ENCODE measurements at places on chromosomes 3 and 15. TPM values are rescaled to one million over a fixed set of nuclear protein-coding genes. Genes with fewer than 3 reads are reported as not detected.

Gene ACP3
- total RNA-seq, result 27.8 TPM

GRCh38 chr3:189625071-189625470, 6.1 kb upstream of the TP63 start:
- no peak for DNase-seq

GRCh38 chr15:96331945-96332636, 1.6 kb downstream of the NR2F2 start:
- no peak for DNase-seq

DNA sequence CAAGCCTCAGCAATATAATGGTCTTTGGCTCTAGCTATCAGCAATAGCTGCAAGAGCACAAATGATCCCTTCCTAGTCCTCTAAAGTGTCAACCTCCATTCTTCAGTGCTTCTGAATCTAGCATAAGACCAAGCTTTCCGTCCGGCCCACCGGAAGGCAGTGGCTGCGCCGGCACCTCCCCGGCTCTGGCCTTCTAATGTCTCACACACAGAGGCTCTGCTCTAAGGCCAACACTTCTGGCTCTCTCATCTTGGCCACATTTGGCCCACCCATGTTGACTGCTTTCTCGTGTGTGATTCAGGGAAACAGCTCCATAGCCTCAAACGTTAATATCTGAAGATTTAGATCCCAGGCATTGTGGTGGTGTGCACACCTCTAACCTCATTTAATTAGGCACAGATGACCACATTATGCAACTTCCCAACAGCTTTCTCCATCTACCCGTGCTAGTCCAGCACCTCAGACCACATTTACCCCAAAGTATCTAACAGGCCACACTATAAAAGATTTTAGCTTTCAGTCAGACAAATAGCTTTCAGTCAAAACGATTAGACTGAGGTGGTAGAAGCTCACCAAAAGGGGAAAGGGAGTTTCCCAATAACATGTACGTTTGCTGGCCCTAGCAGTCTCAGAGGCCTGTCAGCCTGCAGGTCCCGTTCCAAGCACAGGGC, 19.3 kb downstream of the SLC51A start:
- DNase-seq, result no peak

Gene ANKUB1
- total RNA-seq, result not detected

Gene ANKRD63
- 0.31 TPM for total RNA-seq

Gene XCR1
- not detected for total RNA-seq

GRCh38 chr3:195767792-195768191, 43.9 kb downstream of the MUC4 start:
- DNase-seq, result no peak
